Activated CD8-positive, alpha-beta memory T cell treated with anti-CD3 and anti-CD28 coated beads for 1 hour (primary cell): ENCODE measurements at places on chromosomes 5 and 9.

DNA sequence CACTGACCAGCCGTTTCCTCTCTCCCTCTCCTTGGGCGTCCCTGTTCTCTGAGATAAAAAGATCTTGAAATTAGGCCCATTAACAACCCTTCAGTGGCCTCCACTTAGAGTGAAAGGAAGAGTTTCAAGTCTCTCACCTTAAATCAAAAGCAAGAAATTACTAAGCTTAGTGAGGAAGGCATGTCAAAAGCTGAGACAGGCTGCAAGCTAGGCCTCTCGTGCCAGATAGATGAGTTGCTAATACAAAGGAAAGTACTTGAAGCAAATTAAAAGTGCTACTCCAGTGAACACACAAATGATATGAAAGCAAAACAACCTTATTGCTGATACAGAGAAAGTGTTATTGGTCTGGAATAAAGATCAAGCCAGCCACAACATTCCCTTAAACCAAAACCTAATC is 331.3 kb upstream of the SEMA6A start:
- DNase-seq = no peak

GRCh38 chr5:169906745-169907649 is 73.3 kb downstream of the INSYN2B start:
- DNase-seq = no peak

- DNase-seq = no peak
Measured at GRCh38 chr9:97545486-97545885, 44.0 kb downstream of the TMOD1 start.

DNA sequence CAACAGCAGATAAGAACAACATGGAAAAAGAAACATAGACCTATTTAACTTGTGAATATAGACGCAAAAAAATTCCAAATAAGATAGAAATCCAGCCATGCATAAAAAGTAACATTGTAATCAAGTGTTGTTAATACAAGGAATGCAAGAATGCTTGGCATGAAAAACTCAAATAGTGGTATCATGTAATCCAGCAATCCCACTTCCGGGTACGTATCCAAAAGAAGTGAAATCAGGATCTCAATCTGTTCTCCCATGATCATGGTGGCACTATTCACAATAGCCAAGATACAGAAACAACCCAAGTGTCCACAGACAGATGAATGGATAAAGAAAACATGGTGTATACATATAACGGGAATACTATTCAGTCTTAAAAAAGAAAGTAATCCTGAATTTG is 437.4 kb downstream of the ARHGEF28 start:
- DNase-seq = no peak

DNA sequence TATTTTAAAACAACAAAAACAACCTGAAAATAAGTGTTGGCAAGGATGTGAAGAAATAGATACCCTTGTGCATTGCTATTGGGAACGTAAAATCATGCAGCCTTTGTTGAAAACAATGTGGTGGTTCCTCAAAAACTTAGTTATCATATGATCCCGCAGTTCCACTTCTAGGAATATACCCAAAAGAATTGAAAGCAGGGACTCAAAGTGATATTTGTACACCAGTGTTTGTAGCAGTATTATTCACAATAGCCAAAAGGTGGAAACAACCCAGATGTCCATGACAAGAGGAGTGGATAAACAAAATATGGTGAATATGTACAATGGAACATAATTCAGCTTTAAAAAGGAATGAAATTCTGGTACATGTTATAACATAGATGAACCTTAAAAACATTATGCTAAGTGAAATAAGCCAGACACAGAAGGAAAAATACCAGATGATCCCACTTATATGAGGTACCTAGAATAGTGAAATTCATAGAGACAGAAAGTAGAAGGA is 29.0 kb downstream of the IRF1 start:
- DNase-seq = no peak

GRCh38 chr9:37593883-37594448 is 1.6 kb upstream of the TOMM5 start:
- DNase-seq = no peak

GRCh38 chr5:75671506-75671905 is 45.7 kb downstream of the POC5 start:
- DNase-seq = no peak

- DNase-seq = no peak
Measured at GRCh38 chr5:106521701-106522100, 1149.0 kb downstream of the EFNA5 start.

DNA sequence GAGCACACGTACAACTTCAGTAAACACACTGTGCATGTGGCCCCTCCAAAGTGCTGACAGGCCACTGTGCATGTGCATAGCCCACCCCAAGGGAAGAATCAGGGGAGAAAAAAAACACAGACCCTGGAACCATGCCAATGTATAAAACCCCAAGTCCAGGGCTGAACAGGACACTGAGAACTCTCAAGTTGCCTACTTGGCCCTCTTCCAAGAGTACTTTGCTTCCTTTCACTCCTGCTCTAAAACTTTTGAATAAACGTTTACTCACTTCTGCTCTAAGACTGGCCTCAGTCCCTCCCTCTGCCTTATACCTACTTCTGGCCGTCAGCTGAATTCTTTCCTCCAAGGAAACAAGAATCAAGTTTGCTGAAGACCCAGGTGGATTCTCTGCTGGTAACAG is 77.7 kb upstream of the NFIB start:
- no peak for DNase-seq

GRCh38 chr9:105243015-105243686 is 1.3 kb upstream of the SLC44A1 start:
- DNase-seq = no peak

- no peak for DNase-seq
Measured at GRCh38 chr5:67992923-67993322, 222.6 kb upstream of the PIK3R1 start.

GRCh38 chr5:134649163-134649835 is 714 bp downstream of the SEC24A start:
- DNase-seq = no peak

DNA sequence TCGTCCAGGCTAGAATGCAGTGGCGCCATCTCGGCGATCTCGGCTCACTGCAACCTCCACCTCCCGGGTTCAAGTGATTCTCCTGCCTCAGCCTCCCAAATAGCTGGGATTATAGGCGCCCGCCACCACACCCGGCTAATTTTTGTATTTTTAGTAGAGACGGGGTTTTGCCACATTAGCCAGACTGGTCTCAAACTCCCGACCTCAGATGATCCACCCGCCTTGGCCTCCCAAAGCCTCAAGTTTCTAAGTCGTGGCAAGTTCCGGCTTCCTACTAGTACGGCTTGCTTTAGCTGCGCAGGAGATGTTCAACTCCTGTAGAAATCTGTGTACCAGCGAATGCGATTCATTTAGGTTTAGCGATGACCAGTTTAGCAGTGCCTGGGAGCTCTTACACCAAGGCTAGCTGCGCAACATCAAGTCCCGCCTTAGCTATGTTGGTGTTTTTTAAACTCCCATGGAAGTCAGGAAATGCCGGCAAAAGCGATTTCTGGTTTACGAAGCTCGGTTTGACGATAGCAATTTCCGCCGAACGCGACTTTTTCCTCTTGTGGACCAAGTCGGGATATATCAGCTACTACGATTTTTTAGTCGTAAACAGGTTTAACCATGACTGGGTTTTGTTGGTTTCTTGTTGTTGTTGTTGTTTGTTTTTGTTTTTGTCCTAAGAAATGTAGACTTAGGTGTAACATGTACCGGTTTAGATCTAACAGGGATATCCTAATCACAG is 46.4 kb downstream of the ANXA2R start:
- DNase-seq = peak; percentile 30

GRCh38 chr9:88960632-88961031 is 30.6 kb upstream of the S1PR3 start:
- no peak for DNase-seq

- no peak for DNase-seq
Measured at GRCh38 chr5:168578006-168578405, 1.2 kb downstream of the PANK3 start.

DNA sequence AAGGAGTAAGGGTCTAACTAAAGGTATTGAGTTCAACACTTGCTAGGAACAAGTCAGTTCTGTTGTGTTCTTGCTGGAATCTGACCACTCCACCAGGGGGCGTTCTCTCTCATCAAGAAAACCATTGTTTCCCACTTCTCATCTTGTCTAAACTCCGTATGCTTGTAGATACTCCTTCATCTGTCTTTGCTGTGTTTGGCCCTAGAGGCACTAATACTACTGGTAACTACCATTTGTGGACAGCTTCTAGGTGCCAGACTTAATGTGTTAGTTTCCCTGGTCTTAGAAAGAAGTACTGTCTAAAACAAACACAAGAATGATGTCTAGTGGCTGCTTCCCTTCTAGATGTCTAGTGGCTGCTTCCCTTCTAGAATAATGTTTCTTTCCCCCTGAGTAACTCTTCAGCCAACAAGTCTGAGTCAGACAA is 18.7 kb upstream of the PTPDC1 start:
- peak; percentile 66 for DNase-seq

DNA sequence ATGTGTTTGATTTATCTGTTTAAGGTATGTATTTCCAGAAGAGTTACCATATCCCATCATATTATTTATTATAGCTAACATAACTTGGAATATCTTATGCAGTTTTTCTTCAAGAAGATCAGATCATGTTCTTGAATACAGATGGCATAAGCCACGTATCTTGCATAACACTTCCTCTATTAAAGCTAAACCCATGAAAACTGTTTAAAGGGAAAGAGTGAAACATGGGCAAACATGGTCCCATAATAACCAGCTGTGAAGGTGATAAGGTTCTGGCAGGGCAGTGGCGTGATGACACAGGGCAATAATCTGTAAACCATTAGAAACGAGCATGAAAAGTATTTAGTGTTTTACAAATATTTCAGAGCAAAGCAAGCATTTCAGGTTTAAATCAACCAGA is 34.2 kb downstream of the EFNA5 start:
- no peak for DNase-seq

- no peak for DNase-seq
Measured at GRCh38 chr5:180586870-180587269, 4.4 kb downstream of the SCGB3A1 start.

- no peak for DNase-seq
Measured at GRCh38 chr9:110357505-110357904, 19.8 kb upstream of the TXNDC8 start.

GRCh38 chr5:35828082-35828598 is 28.6 kb upstream of the IL7R start:
- no peak for DNase-seq

DNA sequence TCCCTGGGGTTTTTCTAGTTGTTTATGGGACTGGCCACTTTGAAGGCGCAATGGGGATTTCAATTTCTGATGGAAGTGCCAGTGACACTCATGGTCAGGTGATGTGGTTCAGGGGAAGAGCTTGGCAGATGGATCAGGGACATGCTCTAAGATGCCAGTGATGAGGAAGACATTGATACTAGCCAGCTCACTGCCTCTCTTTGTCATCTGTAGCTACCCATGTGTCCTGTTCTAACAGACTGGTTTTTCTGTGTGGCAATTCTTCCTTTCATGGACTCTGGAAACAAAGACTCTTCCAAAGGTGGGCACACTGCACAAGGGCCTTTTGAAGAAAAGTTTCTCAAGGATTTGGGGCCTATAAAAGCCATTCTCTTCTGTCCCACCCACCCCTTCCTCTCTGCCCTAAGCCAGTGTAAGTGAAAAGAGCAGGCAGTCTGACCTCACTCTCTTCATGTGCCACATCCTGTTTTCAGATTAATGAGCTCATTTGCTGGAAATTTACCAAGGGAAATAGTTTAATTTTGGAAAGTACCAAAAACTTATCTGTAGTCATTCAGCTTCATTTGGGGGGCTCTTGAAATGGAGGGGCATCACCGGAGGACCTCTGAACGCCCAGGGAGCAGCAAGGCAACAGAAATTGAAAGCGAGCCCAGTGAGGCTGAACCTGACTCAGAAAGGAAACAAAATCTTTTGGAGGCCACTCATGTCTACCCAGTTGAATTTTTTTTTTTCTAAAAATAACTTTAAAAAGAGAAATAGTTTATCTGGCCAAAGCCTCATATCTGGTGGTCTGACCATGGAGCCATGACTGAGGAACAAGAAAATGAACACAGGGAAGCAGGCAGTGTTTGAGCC is 4.9 kb upstream of the TRAF1 start:
- DNase-seq = no peak

DNA sequence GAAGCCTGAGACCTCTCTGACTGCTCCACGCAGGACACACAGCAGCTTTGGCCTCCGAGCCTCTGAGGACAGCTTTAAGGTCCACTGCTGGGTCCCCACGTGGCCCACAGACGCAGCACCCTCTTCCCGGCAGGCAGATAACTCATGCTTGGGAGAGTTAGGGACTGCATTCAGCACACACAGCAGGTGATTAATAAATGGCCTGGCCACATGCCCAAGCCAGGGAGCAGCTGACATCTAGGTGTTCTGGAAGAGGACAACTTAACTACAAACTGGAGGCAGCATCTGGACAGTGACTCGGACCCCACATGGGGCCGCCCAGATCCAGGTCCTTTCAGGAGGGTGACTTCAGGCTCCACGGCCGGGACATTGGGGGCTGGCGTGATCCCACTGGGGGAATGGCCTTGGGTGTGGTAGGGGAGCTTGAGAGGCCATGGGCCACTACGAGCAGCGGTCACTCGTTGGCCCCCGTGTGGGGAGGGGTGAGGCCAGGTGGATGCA is 11.3 kb downstream of the NINJ1 start:
- DNase-seq = no peak

DNA sequence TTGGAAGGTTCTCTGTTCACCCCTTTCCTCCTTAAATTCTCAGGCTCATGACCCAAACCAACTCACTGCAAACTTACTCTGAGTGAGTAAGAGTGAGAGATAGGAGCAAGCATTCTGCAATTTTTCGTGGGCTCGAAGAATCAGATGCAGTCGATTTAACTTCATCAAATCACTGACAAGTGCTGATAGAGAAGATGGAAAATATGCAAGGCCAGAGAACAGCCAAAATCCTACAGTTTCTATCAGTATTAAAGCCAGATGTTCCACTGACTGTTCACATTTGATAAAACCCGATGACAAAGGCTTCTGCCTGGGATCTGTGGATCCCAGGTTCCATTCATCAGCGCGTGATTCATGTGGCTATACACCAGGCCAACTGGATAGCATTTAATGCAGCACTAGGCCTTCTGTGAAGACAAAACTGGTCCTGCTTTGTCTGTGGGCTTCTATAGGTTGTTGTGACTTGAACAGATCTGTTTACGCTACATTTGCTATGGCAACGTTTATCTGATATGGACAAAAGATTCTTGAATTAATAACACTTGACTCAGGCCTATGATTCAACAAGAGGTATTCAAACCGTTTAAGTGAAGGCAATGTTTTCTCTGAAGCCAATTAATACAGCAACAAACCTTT is 251.2 kb downstream of the NFIB start:
- DNase-seq = no peak

DNA sequence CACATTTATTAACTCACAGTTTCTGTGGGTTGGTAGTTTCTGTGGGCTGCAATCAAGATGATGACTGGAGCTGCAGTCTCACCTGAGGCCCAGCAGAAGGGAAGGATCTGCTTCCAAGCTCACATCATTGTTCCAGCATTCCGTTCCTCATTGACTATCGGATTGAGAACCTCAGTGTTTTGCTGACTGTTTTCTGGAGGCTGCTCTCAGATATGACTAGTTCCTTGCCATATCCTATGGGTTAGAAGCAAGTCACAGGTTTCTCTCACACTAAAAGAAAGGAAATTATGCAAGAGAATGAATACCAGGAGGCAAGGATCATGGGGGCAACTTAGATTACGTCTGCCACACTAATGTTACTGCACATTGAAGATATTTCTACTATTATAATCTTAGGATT is 6.3 kb upstream of the ERAP1 start:
- DNase-seq = no peak
